ENCODE measurements at places on chromosomes 12 and 14. TPM values are rescaled to one million over a fixed set of nuclear protein-coding genes. Genes with fewer than 3 reads are reported as not detected.

- DNase-seq: no peak
Measured at GRCh38 chr12:130581782-130582181, 134.3 kb downstream of the RIMBP2 start.

RPL41 gene
- total RNA-seq: 4,327 TPM

DNA sequence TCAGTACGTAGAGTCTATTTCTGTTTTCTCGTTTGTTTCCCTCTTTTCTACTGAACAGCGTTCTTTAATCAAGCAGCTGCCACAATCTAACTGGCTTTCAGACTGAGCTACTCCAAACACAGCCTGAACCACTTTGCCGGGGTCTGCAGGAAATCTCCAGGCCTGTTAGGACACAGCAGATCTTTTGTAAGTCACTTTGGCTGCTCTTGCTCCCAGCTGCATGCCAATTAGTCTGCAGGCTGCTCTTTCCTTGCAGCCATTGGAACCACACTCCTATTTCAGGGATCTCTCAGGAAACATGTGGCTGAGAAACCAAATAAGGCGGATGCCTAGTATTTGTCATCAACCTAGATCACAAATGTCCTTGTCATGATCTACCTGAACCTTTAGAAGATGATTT lies 73.6 kb downstream of the TMTC1 start:
- DNase-seq: no peak

GRCh38 chr14:94575730-94576585 lies 5.3 kb upstream of the SERPINA5 start:
- no peak for DNase-seq

RTN1 gene
- 0.57 TPM for total RNA-seq

DNA sequence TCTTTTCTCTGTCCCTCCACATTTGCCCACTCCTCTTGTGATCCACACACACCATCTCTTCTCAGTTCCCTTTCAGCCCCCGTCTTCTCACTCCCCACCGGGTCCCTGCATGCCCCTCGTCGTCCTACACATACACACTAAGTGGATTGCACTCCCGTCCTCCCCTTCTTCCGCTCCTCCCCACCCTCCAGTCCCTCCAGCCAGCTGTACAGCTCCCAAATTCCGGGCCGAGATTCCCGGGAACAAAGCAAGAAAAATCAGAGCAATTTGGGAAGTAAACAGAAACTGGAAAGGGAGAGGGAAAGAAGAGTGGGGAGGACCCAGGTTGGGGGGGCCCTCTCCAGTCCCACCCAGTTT lies 282 bp upstream of the IGFBP6 start:
- no peak for DNase-seq

GRCh38 chr14:53161758-53162435 lies 8.8 kb upstream of the DDHD1 start:
- no peak for DNase-seq

- DNase-seq: no peak
Measured at GRCh38 chr12:99271071-99271470, 376.5 kb upstream of the GARIN6 start.

- DNase-seq: peak; percentile 54
Measured at GRCh38 chr14:102590667-102591099, 1.8 kb upstream of the RCOR1 start.

- DNase-seq: no peak
Measured at GRCh38 chr12:71958993-71959578, 20.4 kb downstream of the TPH2 start.

- DNase-seq: no peak
Measured at GRCh38 chr12:62792236-62792870, 142.6 kb downstream of the PPM1H start.

LHX5 gene
- total RNA-seq: 2.4 TPM

GRCh38 chr12:114902665-114903064 lies 218.7 kb upstream of the TBX3 start:
- no peak for DNase-seq

DNA sequence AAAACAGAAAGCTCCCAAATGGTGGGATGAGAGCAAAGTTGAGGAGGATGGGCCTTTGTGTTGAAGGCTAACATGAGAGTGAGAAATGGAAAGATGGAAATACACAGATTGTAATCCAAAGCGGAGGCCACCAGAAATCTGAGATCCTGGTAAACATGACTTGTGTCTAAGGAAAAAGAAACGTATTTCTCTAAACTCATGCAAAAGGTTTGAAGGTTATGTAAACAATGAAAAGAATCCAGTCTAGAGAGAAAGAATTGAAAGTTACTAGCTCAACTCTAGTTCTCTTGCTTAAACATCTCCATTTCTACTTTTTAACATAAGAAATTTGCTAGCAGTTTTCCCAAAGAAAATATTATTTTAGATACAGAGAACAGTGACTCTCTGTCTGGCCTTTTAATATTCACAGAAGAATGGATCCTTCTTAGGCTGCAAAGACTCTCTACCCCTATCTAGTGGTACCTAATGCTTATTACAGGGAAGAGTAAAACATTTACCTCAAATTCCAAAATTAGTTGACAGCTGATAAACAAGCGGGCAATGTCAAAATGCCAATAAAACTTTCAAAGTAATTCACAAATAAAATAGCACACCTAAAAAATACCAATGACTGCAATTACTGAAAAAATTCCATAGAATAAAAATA lies 75.8 kb upstream of the SOX5 start:
- DNase-seq: no peak

DNA sequence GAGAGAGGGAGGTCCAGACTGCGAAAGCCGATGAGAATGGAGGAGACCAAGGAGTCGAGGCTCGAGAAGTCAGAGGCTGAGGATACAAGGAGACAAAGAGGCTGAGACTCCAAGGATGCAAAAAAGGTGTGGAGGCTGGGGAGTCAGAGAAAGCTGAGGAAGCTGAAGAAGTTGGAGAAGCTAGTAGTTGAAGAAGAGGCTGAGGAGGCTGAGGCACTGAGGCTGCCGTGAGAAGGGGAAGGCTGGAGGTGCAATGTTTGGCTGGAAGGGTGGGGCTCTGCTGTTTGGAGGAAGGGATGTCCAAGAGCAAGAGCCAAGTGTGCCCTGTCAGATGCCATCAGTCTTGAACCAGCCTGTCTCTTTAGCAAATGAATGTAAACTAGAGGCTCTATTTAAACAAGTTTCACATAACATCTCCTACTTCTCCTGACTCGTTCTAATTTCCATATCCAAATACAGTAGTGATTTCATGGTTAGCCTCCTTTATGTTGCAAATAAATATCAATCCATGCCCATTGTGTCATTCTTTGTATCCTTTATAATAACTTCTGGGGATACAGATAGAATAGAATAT lies 10.8 kb upstream of the SPTSSA start:
- DNase-seq: no peak

- DNase-seq: no peak
Measured at GRCh38 chr12:52242442-52243258, 9.6 kb downstream of the KRT7 start.

Data from HCT116 (cell line).